ENCODE measurements at places on chromosomes 5 and 9.

- no peak for DNase-seq
Observed at GRCh38 chr5:67287510-67288268, 91.1 kb upstream of the CD180 start.

GRCh38 chr5:123033157-123033671, 3.3 kb downstream of the PPIC start:
- no peak for DNase-seq

DNA sequence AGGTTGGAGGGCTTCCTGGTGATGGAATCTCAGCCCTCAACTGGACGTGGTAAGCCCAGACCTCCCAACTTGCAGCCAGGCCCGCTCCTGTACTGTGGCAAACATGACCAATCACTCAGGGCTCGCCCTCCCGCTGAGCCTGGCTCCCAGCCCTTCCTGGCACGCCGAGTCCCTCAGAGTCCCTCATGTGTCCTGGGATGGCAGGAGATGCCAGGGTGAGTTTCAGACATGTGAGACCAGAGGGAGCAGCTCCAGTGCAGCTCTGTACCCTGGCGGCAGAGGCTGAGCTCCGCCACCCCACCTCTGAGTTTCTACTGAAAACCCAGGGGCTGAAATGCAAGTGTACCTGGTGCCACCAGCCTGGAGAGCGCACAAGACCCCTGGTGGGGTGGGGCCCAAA, 42.0 kb upstream of the RXRA start:
- no peak for DNase-seq

DNA sequence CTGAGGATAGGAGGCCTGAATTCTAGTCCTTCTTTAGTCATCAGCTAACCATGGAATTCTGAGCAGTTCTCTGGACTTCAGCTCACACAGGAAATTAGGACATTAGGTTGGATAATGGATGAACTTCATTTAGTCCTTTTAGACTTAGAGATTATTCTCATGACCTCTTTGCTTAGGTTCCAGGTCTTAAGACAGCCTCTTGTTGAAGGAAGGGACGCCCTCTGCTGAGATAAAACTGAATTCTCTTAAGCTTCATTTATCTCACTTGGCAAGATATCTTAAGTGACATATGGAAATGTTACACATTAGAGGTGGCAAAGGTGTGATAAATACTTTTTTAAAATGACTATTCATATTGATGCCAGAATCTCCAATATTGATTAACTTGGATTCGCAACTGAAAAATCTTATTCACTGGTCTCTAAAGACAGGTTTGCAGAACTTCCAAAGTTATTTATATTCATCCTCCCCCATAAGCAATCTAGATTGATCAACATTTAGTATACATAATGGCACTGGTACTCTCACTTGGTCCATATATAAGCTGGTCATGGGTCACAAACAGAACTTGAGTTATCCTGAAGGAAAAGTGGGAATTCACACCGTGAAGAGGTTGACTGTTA, 16.9 kb upstream of the ZNF366 start:
- DNase-seq = no peak

DNA sequence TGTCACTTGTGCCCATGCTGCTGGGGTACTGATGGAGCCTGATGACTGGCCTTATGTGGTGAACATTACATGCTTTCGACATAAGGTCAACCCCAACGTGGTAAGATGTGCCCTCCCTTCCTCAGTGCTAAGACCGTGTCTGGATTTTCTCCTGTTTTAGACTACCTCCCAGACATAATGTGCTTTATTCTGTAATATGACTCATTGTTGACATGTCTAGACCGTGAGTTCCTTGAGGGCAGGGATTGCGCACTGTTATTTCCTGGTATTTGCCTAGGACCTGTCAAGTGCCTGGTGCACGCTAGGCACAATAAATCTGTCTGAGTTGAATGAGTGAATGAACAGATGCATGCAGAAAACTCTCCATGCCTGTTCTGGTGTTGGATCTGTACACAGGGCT, 346.0 kb downstream of the KDM4C start:
- no peak for DNase-seq

DNA sequence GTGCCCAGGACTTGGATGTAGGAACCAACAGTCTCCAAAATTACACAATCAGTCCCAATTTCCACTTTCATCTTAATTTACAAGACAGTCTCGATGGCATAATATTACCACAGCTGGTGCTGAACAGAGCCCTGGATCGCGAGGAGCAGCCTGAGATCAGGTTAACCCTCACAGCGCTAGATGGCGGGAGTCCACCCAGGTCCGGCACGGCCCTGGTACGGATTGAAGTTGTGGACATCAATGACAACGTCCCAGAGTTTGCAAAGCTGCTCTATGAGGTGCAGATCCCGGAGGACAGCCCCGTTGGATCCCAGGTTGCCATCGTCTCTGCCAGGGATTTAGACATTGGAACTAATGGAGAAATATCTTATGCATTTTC, 837 bp downstream of the PCDHB2 start:
- no peak for DNase-seq

- DNase-seq = no peak
Observed at GRCh38 chr9:93665128-93665636, 88.8 kb downstream of the PHF2 start.

DNA sequence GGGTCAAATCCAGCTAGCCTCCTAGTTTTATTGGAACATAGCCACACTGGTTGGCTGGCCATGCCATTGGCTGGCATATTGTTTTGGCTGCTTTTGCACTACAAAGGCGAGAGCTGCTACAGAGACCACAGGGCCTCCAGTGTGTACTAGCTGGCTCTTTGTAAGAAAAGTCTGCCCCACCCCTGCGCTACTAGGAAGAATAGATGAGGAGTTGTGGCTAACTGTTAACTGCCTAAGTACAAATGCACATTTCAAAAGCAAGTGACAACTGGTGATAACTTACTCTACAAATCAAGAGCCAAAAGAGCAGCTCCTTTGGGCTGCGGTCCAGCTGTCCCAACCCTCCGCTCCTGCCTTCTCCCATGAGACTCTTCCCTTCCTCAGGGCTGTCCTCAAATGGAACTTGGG, 63.9 kb downstream of the SERINC5 start:
- DNase-seq = no peak

DNA sequence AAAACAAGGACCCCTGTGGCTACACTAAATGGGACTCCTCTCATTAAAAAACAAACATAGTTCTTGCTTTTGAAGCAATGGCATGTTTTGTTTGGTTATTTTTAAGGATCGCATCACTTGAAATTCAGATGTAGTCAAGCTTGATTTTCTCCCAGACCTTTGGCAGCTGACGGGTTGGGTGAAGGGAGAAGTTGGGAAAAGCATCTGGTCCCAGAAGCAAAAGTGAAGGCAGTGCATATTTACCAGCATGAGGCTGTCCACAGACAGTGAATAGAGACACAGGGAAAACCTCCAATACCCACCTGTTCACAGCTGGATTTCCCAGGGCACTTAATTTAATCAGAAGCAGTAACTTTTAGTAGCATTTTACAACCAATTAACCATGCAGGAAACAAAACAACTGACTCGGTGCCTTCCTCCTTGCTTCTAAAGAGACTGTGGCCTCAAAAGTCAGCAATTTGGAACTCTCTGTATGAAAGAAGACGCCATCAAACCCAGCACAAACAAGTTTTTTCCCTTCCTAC, 245.4 kb downstream of the EBF1 start:
- no peak for DNase-seq

DNA sequence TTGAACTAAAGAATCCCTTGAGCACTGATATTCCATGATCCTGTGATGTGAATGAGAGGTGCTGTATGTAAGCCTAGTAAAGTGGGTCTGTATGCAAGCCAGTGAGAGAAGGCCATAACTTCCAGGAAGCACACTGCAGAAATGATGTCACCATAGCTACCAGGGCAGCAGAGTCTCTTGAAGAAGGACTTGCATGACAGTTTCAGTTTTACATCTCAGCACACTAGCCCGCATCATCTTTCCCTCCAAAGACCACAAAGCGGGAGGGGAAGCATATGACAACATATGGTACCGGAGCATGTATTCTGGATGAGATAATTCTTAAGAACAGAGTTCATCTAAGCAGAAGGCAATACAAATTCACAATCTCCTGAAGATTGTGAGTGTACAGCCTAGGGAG, 37.6 kb upstream of the MAST4 start:
- DNase-seq = no peak

- no peak for DNase-seq
Observed at GRCh38 chr9:130766927-130767307, 68.1 kb upstream of the ABL1 start.

DNA sequence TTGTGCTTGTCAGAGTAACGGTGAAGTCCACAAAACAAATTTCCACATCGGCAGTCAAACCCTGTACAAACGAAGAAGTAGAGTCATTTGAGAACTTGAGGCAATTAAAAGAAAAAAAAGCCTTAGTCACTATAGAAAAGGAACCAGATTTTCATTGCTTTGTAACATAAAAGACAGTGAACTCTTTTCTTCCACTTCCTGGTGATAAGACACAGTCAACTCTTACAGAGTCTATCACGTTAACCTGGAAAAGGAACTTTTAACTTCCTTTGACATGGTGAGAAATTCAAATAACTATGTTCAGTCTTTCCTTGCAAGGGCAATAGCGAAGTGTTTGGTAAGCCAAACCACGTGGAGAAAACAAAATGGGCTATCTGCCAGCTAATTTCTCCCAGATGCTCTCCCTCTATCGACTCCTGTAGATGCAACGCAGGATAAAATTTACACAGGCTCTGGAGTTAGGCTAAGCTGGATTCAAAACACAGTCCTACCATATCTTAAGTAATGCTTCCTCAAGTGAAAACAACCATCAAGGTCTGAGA, 8.9 kb downstream of the ZFAND5 start:
- no peak for DNase-seq

DNA sequence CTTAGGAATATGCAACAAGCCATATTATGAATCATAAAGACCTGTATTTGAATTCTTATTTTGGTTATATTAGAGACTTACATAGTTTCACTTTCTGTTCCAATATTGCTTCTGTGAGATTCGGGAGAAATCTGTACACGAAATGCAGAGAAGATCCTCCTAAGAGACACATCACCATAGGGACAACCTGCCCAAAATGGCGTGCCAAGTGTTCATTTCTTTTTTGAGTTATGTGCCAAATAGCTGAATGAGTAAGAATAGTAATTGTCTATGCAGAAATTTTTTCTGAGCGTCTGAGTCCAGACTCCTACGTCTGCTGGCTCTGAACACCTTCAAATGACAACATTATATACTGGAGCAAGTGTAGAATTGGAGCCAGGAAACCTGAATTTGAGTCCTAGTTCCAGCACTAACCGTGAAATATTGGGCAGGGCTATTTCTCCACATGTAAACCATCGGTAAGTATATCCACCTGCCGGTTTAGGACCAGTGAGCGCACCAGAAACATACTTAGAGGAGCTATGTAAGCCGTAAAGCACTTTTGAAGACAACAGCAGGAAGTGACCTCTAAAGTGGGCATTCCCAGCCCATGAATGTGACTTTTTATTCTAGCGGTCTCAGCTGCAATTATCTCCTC, 163.9 kb upstream of the DMRT1 start:
- no peak for DNase-seq

DNA sequence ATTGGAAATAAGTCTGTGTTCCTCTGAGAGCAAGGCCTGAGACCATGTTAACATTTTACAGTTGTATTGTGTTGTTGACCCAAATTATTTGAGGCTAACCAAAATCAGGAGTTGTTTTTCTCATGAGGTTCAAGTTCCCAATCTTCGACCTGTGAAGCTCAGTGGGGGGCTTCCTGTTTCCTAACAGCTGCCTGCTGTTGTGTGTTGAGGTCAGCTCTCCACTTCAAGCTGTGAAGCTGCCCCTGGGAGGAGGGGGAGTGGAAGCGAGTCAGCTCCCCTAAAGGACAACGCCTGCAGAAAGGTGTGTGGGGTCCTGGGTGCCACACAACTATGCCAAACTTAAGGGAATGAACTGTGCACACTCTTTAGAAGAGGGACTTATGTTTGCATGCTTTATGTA, 295.5 kb downstream of the IRX1 start:
- DNase-seq = no peak

DNA sequence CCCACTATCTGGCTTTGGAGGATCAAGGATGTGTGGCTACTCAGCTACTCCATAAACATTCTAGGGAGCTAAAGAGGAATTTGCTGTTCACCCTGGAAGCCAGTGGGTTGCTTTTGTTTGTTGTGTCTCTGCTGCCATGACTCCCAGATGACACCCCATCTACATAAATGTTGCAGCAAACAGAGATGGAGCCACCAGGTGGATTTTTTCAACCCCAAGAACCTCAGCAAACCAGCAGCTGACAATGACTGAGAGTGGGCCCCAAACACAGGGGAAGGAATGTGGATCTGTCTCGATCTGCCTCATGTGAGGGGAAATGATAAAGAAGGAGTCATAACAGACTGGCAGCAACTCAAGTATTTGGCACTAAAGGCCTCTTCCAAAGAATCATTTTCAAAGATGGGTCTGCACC, 132.7 kb upstream of the TNC start:
- no peak for DNase-seq

DNA sequence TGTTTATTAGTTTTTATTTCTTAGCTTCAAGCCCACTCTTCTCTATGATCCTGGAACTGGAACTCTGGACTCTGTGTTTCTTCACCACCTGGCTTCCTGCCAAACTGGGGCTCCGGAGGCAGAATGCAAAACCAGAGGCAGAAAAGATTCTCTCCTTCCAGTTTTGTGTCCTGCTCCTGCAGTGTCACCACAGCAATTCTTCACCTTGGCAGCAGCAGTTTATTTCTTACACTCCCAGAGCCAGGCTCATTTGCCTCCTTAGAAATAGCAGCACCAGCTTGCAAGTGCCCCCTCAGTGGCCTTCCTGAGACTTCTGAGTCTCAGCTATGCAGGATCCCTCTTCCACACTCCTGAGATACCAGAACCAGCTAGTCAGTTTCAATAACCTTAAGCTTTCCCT, 26.7 kb upstream of the CAMK4 start:
- DNase-seq = no peak

DNA sequence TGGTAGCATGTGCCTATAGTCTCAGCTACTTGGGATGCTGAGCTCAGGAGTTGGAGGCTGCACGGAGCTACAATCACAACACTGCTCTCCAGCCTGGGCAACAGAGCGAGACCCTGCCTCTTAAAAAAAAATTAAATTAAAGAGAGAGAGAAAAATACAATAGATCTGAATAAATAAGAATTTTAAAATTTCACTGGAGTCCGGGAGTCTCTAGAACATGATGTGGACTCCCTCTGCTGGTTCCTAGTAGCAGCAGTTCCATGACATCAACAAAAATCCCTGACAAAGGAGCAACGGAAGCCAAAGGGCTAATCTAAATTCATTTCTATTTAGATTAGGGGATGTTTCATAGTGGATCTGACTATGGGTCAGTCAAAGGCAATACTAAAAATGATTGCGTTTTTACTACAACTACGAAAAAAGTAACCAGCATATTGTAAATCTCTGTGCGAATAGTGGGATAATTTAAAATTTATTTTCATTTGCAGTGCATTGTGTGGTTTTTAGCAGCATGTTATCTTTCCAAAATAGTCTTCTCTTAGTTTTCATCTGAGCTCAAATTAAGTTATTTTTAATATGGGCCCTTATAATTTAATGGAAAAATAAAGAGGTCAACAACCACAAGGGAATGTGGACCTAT, 6.7 kb downstream of the INIP start:
- no peak for DNase-seq

DNA sequence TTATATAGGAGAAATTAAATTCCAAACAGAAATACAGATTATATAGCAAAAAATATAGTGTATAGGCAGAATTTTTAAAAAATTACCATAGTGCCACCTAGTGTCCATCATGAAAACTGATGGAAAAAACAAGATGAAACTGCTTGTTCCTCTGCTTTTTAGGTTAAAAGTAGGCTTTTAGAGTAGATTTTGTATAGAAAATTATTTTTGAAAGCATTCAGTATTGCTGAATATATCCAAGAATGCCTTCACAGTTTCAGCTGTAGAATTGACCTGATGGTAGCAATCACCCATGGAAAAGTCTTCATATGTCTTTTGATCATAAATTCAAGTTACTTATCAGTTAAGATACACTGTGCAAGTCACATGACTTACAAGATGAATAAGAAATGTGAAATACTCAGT, 19.7 kb downstream of the RIOK2 start:
- no peak for DNase-seq
